ENCODE measurements at places on chromosomes 6 and 20. TPM values are rescaled to one million over a fixed set of nuclear protein-coding genes. Genes with fewer than 3 reads are reported as not detected.

Gene CD2AP
- 19.8 TPM for total RNA-seq

Gene OPN5
- total RNA-seq: not detected

Gene SUMO4
- total RNA-seq: not detected

Gene TPBG
- total RNA-seq: 6.7 TPM

Gene PRDM13
- 0.06 TPM for total RNA-seq

Gene SCAF8
- 26.2 TPM for total RNA-seq

Gene HAO1
- not detected for total RNA-seq

Gene HMGN4
- total RNA-seq: 140 TPM

Gene SLC35D3
- total RNA-seq: not detected

Gene MRAP2
- total RNA-seq: not detected

All from G401 (cell line).